ENCODE measurements at places on chromosomes 16 and 17.

GRCh38 chr17:63490329-63490728 lies 13.5 kb downstream of the ACE start:
- DNase-seq, result no peak

- no peak for DNase-seq
Measured at GRCh38 chr16:87053016-87053982, 263.9 kb downstream of the C16orf95 start.

DNA sequence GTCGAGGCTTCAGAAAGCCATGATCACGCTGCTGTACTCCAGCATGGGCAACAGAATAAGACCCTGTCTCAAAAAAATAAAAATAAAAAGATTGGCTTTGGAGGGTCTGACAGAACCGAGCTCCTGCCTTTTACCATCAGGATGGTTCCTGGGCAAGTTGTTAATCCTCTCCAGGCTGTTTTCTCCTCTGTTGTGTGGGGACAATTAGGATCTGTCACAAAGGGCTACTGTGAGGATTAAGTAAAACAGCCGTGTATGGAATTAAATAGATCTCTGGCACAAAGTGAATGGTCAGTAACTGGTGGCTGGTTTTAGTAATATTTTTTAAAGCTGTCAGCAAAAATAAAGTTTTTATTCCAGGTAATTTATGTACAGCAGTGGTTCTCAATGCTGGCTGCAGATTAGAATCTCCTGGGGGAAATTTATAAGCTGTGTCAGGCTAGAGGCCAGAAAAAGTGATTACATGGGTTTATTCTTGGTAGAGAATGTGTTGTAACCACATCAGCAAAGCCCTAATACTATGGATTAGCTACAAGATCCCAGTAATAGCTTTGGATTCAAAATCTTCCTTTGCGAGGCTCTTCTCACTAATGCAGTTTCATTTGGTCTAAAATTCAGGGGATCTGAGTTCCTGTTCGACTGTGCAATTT lies 47.2 kb downstream of the GPRC5B start:
- no peak for DNase-seq

DNA sequence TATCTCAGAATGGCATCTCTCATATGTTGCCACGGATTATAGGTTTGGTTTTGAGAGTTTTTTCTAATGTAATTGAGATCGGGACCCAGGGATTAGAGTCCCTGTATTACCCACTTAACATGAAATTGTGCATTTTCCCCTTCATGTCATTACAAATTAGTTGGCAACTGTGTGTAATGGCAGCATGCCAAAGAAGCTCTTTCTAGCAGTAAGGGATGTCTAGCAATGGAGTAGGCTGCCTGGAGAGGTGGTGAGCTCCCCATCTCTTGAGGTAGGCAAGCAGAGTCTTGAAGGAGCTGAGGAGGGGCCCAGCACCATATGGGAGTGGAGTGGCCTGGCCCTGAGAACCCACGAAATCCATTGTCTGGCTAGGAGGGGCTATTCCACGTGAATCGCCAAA lies 10.0 kb upstream of the KATNB1 start:
- no peak for DNase-seq

All from caudate nucleus (tissue), 63 donors.